Activated effector memory CD4-positive, alpha-beta T cell treated with anti-CD3 and anti-CD28 coated beads, Interleukin-2, amount 50 U/mL, for 16 hours (primary cell): ENCODE measurements at places on chromosomes 11 and 22.

DNA sequence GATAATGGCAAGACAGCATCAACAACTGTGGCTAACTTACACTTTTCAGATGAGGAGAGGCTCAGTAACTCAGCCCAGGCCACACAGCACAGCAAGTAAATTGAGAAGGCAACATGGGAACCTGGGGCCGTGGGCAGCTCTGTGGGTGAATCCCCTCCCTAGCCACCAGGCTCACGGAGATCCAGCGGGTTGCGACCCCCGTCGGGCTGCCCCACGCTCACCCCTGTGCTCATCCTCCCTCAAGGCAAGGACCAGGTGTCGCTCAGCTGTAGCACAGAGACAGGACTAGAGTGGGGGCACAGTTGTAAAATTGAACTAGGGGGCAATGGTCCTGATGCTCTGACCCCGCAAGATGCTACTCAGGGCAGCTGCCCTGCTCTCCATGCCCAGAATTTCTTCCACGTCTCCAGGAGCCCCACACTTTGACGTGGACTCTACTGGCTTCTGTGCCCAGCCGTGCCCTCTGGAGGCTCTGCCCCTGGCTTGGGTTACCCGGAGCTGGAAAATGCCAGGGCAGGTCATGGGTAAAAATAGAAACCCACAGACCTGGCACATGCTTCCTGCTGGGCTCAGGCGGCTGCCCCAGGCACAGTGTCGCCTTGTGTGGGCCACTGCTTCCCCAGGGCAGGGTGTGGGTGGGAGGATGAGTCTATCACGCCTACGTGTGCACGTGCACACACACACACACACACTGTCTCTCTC, 9.0 kb downstream of the TUBA8 start:
- DNase-seq: no peak

DNA sequence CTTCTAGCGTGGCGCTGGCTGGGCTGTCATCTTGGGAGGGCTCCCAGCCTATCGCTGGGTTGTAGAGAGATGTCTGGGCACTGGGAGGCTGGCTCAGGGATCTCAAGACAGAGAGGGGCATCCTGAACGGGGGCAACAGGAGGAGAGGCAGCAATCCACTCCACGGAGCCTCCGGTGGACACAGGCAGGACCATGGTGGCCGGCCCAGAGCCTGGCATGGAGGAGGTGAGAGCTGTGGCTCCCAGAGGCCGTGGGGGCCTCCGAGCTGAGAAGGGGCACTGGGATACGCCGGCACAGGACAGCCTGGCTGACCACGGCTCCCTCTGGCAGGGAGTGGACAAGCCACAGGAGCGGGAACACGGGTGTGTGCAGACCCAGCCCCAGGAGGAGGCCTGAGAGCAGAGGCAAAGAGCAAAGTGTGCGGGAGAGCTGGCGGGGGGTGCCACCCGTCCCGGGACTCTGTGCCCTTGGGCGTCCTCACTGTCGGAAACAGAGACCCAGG, 9.1 kb downstream of the MRGPRF start:
- peak; percentile 45 for DNase-seq

DNA sequence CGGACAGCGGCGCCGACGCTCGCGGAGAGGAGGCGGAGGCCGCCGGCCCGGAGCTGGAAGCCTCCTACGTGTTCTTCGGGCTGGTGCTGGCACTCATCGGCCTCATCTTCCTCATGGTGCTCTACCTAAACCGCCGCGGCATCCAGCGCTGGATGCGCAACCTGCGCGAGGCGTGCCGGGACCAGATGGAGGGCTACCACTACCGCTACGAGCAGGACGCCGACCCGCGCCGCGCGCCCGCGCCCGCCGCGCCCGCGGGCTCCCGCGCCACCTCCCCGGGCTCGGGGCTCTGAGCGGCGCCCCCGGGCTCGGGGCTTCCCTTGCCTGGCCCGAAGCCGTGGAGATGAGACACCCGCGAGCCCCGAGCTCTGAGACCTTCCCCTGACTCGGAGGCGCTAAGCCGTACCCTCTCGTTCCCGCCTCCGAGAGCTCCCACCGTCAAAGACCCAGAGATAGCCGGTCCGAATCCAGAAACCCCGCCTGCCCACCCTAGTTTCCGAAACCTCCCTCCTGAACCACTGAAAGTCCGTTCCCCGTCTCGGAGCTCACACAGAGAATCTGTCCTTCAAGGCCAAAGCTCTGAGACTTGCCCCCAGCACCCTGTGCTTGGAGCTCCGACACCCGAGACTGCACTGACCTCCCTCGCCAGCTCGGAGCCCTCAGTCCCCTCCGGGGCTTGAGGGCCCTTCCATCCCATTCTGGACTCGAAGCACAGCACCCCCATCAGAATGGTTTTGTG, 1.5 kb downstream of the TPBGL start:
- DNase-seq: peak; percentile 55

GRCh38 chr11:103779054-103779453, 257.4 kb upstream of the DDI1 start:
- DNase-seq: no peak

DNA sequence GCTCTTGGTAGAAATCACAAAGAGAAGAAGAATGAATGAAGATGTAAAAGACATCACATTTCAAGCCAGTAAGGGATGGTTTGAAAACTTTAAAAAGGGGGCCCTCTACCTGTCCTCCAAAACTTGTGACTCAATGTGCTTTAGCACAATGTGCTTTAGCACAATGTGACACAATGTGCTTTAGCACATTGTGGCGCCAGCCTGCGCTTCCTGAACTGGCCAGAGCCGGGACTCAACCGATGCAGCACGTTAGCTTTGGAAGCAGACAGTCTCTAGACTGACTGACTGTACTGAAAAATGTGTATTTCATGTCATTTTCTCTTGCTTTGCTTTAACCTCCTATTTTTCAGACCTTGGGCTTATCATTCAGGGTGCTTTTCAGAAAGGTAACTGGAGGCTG, 63.5 kb downstream of the FAM83F start:
- no peak for DNase-seq

- DNase-seq: peak; percentile 69
These were observed 2.6 kb downstream of the PATZ1 start for GRCh38 chr22:31343235-31344191.

DNA sequence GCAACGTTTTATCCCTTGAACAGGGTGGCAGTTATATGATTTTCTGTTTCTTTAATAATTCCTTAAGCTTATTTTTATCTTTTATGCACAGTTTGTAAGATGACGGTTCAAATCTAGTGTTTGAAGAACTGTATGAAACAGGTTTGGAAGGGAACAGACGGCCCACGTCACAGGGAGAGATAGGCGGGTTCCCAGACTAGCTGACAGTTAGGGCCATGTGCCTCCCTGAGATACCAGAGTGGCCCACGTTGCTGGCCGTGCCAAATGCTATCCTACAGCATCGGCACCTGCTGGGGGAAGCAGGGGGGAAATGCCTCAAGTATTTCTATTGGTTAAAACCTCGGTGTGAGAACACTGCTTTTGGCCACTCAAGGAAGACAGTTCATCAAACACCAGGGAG, 50.2 kb upstream of the BID start:
- no peak for DNase-seq

GRCh38 chr11:67320011-67320410, 16.7 kb downstream of the SSH3 start:
- no peak for DNase-seq

- no peak for DNase-seq
These were observed 9.2 kb downstream of the PKP3 start for GRCh38 chr11:403021-403760.

- DNase-seq: no peak
These were observed 469.8 kb upstream of the KIRREL3 start for GRCh38 chr11:127470306-127470884.

DNA sequence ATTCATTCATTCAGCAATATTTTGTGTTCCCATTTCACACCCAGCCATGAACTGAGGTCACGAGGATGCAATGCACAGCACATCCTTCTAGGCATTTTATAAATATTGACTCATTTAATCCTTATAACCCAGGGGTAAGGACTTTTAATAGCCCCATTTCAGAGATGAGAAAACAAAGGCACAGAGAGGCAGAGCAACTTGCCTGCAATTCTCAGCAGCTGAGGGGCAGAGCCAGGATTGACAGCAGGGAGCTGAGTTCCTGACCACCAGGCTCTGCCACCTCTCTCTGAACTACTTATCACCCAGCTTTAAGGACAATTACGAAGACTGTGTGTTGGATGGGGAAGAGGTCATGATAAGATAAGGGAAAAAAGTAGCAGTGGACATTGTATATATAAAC, 12.8 kb upstream of the FGF3 start:
- no peak for DNase-seq

DNA sequence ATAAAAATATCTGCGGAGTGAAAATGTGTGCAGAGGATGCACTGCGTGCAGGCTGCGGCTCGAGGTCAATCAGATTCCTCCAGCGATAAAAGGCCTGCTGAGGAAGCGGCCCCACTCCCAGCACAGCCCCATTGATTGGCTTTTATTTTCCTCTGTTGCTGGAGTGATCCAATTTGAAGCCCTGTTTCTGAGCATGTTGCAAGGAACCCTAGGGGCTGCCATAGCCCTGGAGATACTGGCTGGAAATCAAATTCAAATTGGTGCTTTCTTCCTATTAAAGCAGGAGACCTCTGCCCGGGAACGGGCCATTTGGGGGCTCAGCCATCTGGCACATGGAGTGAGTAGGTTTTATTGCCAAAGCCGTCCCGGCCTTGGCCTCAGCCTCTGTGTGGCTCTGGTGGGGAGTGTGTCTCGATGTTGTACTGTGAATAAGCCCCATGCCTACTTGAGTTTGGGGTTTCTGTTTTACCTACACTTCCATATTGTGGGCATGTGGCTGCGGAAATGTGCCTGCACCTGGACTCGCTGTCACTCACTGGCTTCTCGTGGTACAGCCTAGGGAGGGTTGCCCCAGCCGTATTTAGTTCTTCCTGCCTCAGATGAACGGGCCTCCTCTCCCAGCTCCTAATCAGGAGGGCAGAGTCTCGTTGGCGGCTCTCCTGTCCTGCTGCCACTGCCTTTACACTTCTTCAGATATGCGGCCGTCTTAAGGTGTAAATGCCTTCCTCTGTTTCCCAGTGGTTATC, 25.6 kb downstream of the PARVB start:
- DNase-seq: no peak

DNA sequence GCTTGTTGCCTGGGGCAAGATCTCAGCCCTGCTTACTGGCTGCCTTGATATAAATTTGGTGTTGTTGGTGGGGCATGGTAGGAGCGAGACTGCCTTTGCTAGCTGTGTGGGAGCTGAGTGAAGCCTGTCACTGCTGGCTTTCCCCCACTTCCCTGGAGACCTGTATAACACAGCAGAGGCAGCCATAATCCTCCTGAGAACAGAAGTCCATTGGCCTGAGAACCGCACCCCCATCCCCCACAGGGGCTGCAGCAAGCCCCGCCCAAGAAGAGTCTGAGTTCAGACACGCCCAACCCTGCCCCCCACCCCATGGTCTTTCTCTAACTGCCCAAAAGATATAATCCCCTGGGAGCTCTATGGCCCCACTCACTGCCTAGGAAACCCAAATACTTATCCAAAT, 39.2 kb upstream of the ARHGAP42 start:
- no peak for DNase-seq

- DNase-seq: no peak
These were observed 24.9 kb downstream of the DHCR7 start for GRCh38 chr11:71423181-71423790.

DNA sequence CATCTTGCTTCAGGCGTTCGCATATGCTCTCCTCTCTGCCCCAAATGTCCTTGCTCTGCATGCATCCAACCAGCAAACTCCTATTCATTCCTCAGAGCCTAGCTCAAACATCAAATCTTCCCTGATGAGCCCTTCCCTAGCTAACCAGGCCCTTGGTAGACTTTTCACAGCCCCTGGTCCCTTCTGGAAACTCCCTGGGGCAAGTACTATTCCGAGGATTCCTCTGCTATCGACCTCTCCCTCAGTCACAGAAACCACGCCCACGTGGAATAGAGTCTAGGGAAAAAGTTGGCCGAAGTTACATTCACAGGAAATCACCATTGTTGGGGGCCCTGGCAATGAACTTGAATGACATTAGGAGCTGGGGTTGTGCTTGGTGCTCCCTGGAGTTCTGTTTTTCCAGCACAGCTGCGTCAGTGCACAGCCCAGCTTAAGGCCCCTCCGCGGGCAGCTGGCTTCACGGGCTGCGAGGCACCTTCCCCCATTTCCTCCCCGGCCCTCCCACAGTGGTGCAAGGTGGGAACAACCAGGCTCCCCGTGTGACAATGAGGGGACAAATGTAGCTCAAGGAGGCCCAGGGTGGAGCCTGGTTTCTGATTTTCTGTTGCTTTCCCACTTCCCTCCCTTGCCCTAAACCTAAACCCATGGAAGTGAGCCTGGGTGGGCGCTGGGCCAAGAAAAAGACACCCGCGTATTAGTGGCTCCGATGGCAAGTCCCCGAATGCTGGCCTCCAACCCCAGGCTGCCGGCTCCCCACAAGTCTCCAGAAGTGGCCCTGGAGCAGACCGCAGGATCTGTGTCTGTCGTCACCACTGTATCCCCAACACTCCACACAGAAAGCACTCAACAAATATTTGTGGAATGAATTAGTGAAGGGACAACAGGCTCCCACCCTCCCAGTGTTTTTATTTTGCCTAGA, 4.3 kb upstream of the ATP5MGL start:
- no peak for DNase-seq

- DNase-seq: no peak
These were observed 145.9 kb downstream of the ELP4 start for GRCh38 chr11:31655483-31655882.

DNA sequence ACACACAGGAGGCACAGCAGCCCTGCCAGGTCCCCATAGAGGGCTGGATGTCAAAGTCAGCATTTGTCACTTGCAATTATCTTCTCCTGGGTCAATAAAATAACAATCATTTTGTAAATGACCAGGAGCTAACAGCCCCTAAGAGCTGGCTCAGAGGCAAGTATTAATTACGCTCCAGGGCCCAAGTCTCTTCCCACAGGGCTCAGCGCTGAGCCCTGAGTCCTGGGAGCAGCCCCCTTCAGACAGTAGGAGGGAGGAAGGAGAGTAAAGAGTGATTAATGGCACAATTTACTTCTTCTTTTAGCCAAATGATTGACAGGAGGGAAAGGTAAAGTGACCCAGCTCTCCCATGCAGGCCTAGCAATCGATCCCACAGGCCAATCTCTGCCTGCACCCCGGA, 99.0 kb upstream of the DRD2 start:
- DNase-seq: no peak

GRCh38 chr11:47725442-47726117, 10.4 kb upstream of the AGBL2 start:
- no peak for DNase-seq

GRCh38 chr11:57761301-57762234, at the start of gene CTNND1:
Gene CTNND1, plus strand, starts transcription at chr11:57761802. Its CDS starts 29,677 bp downstream, at chr11:57791479.
- DNase-seq: no peak

DNA sequence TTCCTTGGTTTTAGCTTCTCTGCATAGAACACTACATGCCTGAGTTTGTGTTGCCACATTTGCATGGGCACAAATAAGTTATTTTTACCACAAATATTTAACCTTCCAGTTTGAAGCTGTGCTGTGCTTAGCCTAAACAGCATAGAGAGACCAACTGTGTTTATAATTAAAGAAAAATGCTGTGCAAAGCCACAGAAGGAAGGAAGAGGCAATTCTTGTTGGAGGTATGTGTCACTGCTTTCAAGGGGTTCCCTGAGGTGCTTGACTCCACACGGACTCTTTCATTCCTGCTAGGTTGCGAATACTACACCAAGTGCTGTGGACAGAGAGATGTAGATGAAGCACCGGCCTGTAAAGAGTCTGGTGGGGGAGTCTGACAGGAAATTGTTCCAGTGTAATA, 47.6 kb upstream of the OLFML1 start:
- no peak for DNase-seq

GRCh38 chr11:130772266-130773227, 143.7 kb downstream of the SNX19 start:
- DNase-seq: no peak
